ENCODE measurements at places on chromosomes 4 and X.

- no peak for DNase-seq
Observed at GRCh38 chrX:9235722-9236121, 201.8 kb upstream of the FAM9B start.

- no peak for DNase-seq
Observed at GRCh38 chr4:70678383-70678999, 9.8 kb upstream of the UTP3 start.

- DNase-seq: no peak
Observed at GRCh38 chr4:183326853-183327252, 4.6 kb upstream of the CLDN24 start.

DNA sequence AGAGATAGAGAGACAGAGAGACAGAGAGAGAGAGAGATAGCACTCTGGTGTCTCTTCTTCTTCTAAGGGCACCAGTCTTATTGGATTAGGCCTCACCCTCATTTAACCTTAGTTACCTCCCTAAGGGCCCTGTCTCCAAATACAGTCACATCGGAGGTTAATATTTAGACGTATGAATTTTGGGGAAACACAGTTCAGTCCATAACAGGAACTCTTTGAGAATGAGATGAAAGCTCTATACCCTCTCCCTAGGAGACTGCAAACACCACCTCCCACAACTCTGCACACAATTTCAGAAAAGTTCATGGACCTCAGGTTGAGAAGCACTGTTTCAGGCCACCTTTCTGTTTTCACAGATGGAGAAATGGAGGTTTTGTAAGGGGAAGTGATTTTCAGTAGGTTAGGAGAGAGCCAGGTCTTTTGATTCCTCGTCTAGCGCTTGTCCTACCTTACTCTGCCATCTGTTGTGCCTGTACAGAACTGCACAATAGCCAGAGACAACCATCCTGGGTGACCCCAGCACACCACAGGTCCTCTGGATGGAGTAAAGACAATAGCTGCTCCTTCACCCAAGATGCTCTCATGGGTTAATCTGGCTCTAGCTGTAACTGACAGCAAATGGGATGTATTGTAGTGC lies 16.9 kb upstream of the LOC101059915 start:
- peak; percentile 42 for DNase-seq
